ENCODE measurements at places on chromosomes 3 and 15.

DNA sequence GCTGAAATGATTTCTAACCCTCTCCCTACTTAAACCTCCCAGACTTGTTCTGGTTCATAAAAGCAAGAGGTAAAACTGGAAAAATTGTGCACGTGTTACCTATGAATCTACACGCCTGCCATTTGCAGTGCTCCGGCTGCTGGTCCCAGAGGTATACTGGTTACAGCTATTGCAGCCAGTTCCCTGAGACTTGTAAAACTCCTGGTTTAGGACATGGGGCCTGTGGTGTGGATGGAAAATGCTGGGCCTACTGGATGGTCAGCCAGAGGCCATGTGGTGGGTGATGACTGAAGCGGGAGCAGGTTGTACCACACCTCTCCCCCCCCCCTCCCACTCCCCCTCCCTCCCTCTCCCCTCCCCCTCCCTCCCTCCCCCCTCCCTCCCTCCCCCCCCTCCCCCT lies 45.0 kb downstream of the SENP2 start:
- DNase-seq = no peak

- no peak for DNase-seq
These were observed 464.1 kb upstream of the ARHGEF26 start for GRCh38 chr3:153657046-153657445.

- DNase-seq = no peak
These were observed 59.5 kb downstream of the SLC25A26 start for GRCh38 chr3:66280304-66280703.

DNA sequence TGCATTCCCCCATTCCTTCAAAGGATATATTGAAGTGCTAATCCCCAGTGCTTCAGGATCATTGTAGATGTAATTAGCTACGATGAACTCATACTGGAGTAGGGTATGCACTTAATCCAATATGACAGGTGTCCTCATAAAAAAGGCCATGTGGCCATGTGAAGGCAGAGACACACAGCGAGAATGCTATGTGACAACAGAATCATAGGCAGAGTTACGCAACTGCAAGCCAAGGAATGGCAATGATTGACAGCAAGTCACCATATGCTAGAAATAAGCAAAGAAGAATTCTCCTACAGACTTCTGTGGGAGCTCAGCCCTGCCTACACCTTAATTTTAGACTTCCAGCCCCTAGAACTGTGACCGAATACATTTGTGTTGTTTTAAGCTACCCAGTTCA lies 875.6 kb upstream of the ROBO1 start:
- no peak for DNase-seq

GRCh38 chr3:96039632-96040031 lies 774.8 kb upstream of the EPHA6 start:
- no peak for DNase-seq
